Activated T-helper 1 cell treated with anti-CD3 and anti-CD28 coated beads, Interleukin-2, amount 50 U/mL, for 16 hours (primary cell): ENCODE measurements at places on chromosomes 3 and 15.
A peak's percentile ranks its signal among the peaks of the same experiment; 100 is the strongest.

- DNase-seq: no peak
Observed at GRCh38 chr15:50786871-50787270, 21.4 kb upstream of the SPPL2A start.

- DNase-seq: no peak
Observed at GRCh38 chr15:76401285-76401684, 64.7 kb downstream of the ISL2 start.

- DNase-seq: peak; percentile 31
Observed at GRCh38 chr3:112013058-112013783, 14.5 kb downstream of the TAGLN3 start.

- DNase-seq: no peak
Observed at GRCh38 chr3:13053420-13053819, 19.8 kb downstream of the IQSEC1 start.

GRCh38 chr15:83285284-83285978 is 967 bp upstream of the BNC1 start:
- DNase-seq: no peak

- peak; percentile 47 for DNase-seq
Observed at GRCh38 chr3:14508966-14509795, 31.0 kb downstream of the GRIP2 start.
